Caki2 (cell line): ENCODE measurements at places on chromosomes 2 and 18. TPM values are rescaled to one million over a fixed set of nuclear protein-coding genes. Genes with fewer than 3 reads are reported as not detected.

Gene GPAT2
- not detected in 2 replicates for total RNA-seq

Gene FKBP1B
- total RNA-seq: 8.2 and 12.5 TPM in 2 replicates

Gene SNTG2
- total RNA-seq: not detected in 2 replicates

Gene RGPD5
- 0.81 and 3.3 TPM in 2 replicates for total RNA-seq

- no peak for DNase-seq
Measured at GRCh38 chr2:239868556-239869181, 156.5 kb downstream of the NDUFA10 start.
